Activated T-helper 1 cell treated with anti-CD3 and anti-CD28 coated beads, Interleukin-12 subunit alpha, Interleukin-12 subunit beta, Interleukin-2, Interleukin-4 antibody, amounts not matched to agents 30 ng/mL and 10 ng/mL and 1 ng/mL, durations not matched to agents 14 hours and 24 hours and 36 hours (primary cell): ENCODE measurements at places on chromosomes 3 and 15. TPM values are rescaled to one million over a fixed set of nuclear protein-coding genes. Genes with fewer than 3 reads are reported as not detected.

Gene SEMA7A
- 102 TPM in 2 replicates for total RNA-seq

DNA sequence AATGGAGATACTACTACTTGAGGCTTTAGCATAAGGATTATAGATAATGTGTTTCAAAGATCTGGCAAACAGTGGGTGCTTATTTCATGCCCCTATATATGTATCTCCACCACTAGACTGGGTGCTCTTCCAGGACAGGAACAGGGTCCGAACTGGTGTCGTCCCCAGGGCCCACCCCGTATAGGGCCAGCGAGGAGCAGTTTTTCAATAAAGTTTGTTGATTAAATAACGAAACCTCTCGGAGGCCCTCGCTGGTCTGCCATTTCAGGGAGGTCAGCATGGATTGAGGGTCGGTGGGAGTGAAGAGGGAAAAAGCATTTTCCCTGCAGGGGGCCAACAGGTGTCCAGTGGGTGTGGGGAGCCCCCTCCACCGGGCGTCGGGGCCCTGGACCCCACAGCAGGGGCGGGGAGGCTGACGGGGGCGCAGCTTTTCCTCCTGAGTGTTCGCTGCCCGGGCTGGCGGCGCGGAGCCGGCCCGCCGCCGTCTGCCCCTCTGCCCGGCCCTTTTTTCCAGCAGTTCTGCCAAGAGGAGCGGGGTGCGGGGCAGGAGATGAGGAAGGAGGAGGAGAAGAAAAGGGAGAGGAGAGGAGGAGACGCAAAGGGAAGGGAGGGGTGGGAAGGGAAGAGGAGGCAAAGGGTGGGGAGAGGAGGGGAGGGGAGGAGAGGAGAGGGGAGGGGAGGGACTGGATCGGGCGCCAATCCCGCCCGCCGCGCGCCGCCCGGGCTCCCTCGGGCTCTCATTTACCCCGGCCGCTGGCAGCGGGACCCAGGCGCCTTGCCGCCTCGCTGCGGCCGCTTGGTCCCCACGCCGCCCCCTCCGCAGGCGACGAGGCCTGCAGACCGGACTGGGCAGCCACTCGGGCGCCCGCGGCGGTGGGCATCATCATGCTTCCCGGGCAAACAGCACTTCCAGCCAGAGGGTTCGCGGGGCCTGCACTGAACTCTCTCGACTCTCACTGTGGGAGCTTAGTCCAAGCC is 66.3 kb downstream of the ISG20 start:
- no peak for DNase-seq

DNA sequence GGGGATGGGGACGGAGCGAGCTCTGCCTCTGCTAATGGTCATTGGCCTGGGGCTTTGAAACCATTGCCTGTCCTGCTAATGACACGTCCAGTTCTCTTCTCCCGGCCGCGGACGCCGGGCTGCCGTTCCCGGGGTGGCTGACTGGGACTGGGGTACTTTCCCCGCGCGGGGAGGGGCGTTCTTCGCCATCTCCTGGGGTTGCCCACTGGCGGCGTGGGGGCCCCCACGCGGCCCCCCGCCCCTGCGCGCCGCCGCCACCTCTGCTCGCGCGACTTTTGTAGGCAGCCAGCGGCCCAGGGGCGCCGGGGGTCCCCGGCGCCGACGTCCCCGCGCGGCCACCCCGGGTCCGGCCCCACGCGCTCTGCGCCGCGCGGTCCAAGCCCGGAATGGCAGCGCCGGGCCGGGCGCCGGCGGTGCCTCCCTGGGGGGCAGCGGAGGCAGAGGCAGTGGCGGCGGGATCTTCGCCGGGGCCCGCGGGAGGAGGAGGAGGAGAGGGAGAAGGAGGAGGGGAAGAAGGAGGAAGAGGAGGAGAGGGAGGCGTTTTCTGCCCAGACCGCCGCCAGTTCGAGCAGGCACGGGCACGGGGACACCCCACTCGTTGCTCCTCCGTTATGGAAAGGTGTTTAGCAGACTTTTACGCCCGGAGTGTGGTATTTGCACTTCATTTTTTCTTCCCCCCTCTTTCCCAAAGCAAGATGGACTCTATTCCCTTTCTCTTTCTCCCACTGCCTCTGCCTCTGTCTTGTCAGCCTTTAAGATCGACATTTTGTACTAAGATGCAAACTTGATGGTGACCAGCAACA is 2.3 kb downstream of the BBX start:
- DNase-seq = peak; percentile 24

DNA sequence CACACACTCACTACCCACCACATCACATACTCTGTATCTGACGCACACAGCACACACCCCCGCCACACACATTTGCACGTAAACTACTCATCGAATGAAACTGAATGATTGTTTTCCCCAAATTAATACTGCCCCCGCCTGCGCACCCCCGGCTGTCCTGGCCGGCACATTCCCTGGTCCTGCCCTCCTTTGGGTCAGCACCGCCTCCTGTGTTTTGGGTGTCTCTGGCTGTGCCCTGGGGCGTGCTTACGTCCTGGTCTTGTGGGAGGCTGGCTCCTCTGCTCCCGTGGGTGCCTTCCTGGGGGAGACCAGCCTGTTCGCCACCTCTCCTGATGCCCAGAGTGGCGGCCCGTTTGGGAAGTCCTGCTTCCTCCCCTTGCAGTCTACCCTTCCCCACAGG is 30.2 kb downstream of the APBA2 start:
- DNase-seq = no peak

DNA sequence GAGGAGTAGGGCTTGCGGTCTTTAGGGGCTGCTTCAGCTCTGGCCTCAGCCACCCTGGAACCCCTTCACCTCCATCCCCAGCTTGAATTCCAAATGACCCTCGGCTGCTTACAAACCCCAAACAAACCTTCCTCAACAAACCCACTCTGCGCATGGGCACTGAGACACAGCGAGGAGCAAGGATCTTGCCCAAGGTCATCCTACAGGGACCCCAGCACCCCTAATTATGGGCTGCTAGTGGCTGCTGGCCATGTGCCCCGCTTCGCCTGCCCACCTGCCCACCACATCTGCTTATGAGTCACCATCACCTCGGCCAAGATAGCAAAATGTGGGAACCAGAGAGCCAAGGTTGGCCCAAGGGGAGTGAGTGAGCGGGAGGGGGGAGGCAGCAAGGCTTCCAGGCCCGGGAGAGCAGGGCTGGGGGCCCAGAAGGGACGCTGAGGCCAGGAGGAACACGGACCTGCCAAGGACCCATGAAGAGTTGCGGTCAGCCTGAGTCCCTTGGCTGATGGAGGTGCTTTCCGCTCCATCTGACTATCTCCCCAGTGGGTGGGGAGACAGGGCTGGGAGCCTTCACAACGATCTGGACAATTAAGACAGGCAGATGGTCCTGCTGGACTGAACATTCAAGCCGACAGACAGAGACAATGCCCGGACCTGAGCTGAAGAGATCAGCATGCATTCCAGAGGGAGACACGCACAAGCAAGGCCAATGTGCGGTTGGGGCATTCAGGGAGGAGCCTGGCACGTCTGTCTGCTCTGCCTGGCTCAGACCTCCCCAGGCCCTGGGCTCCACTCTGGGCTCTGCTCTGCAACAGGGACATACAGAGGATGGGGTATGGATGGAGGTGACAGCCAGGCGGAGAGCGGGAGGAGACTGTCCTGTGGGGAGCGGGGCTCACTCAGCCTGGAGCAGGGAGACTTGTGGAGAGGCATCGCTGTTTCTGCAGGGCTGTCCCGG is 10.8 kb upstream of the GRIP2 start:
- DNase-seq = no peak

DNA sequence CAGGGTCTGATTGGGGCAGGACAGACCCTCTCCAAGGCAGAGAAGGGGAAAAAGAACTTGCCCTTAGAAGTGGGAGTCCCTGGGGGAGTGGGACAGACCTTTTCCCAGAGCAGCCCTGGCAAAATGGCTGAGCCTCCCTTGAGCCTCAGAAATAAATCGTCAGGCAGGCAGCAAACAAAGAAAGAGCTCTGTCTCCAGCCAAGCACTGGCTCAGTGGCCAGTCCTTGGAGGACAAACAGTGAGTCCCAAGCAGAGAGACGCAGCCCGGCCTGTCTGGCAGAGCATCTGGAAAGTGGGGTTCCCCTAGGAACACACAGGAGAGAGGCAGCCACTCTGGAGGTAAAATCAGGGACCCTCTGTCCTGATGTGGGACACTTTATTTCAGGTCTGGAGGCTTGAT is 1.8 kb downstream of the SLC6A1 start:
- DNase-seq = no peak

Gene ZNF717
- 5.6 and 6.4 TPM in 2 replicates for total RNA-seq

GRCh38 chr15:63349621-63350020 is 32.0 kb downstream of the CA12 start:
- no peak for DNase-seq

- DNase-seq = no peak
Observed at GRCh38 chr3:17301271-17301670, 416.5 kb downstream of the PLCL2 start.

GRCh38 chr15:87916208-87916607 is 340.3 kb downstream of the NTRK3 start:
- no peak for DNase-seq

Gene PP2D1
- not detected in 2 replicates for total RNA-seq

DNA sequence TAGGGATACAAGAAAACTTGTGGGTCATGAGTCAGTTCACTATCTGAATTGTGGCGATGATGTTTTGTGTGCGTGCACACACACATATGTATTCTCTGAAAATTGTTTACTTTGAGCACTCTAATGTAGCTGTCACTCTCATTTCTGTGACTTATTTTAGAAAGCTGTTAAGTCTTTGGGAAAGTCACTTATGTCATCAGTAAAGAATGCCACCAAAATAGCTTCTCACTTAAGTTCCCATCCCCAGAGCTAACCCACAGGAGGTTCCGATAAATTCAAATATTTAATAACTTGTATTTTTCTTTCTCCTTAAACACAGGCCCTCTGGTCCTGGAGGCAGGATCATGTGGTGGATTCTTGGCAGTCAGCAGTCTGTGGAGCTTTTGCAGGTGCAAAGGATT is 138.3 kb downstream of the LRIG1 start:
- DNase-seq = no peak

GRCh38 chr15:61050844-61051568 is 178.1 kb downstream of the RORA start:
- DNase-seq = no peak

GRCh38 chr3:12752809-12753208 is 6.2 kb downstream of the TMEM40 start:
- DNase-seq = no peak

GRCh38 chr3:148943506-148944205 is 47.7 kb upstream of the GYG1 start:
- peak; percentile 16 for DNase-seq

DNA sequence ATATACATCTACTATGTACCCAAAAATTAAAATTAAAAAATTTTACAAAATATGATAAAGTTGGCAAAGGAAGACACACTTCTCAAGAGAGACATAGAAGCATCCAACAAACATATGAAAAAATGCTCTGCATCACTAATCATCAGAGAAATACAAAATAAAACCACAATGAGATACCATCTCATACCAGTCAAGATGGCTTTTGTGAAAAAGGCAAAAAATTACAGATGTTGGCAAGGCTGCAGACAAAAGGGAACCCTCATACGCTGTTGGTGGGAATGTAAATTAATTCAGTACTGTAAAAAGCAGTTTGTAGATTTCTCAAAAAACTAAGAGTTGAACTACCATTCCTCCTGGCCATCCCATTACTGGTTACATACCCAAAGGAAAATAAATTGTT is 581.7 kb upstream of the CCDC54 start:
- no peak for DNase-seq

DNA sequence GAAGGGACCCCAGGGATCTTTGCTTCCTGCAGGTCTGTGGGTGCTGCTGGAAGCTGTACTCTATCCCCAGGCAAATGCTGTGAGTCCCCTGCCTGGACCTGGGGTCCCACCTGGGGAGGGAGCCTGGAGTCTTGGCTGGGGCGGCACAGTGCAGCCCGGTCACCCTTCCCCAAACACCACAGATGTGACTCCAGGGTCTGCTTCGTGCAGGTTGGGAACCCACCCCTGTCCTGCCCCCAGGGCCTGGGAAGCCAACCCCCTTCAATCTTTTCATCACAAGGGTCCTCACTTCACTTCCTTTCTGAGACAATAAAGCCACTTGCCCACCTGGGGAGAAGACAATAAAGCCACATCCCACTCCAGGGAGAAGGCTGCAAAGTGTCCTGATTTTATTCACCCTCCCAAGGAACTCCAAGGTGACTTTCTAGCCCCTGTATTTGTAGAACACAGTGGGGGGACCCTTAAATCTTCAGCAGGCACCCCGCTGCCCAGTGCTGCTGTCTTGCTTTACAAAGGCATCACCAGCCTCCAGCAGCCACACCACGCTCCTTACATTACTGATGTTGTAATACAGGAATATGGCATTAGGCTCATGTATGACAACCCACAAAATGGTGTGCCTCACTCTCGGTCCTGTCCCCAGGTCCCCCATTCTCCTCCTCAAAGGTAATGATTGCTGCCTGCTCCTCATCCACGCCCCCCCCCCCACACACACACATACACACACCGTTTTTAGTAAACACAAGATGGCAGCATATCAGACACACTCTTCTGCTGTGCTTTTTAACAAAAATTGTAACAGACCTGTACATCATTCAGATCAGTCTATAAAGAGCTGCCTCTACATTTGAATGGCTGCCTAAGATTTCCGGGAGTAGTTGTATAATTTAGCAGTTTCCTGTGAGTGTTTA is 9.9 kb downstream of the C3orf22 start:
- DNase-seq = no peak

Gene SI
- not detected in 2 replicates for total RNA-seq

Gene GBE1
- total RNA-seq = 24.6 and 25.7 TPM in 2 replicates

GRCh38 chr3:195438371-195438770 is 4.4 kb downstream of the ACAP2 start:
- DNase-seq = no peak

GRCh38 chr15:69523010-69524001 is 70.7 kb downstream of the RPLP1 start:
- peak; percentile 49 for DNase-seq

GRCh38 chr3:29373131-29373680 is 92.3 kb downstream of the RBMS3 start:
- DNase-seq = no peak

Gene RBPMS2
- total RNA-seq = 0.10 TPM in 1 of 2 replicates, not detected in the other

Gene TNNC1
- total RNA-seq = 0.32 and 0.67 TPM in 2 replicates

Gene MFN1
- 29.5 and 37.7 TPM in 2 replicates for total RNA-seq

Gene GOLGB1
- total RNA-seq = 23.2 and 23.6 TPM in 2 replicates

Gene CLDN18
- total RNA-seq = not detected in 2 replicates

DNA sequence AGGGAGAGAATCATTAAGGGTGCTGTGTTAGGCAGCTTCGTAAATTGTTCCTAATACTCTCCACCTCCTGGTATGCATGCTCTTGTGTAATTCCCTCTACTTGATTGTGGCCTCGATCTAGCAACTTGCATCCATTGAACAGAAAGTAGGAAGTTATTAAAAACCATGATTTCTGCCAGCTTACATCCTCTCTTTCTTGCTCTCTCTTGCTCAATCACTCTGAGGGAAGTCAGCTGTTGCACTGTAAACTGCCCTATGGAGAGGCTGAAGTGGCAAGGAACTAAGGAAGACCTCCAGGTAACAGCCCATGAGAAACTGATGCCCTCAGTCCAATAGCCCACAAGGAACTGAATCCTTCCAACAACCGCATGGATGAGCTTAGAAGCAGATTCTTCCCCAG is 92.6 kb downstream of the ERC2 start:
- DNase-seq = no peak

Gene DNAJA4
- total RNA-seq = 68.4 and 70.8 TPM in 2 replicates

- DNase-seq = no peak
Observed at GRCh38 chr15:98330692-98331435, 317.5 kb upstream of the IGF1R start.

Gene GOLGA8Q
- 1.1 and 2.0 TPM in 2 replicates for total RNA-seq
